Esophagus muscularis mucosa (tissue), 4 donors: ENCODE measurements at places on chromosomes 2 and 18.

- no peak for DNase-seq
Observed at GRCh38 chr2:226643030-226643945, 156.3 kb downstream of the IRS1 start.

- no peak for DNase-seq
Observed at GRCh38 chr2:45570671-45571334, 40.3 kb downstream of the SRBD1 start.

- DNase-seq, result no peak
Observed at GRCh38 chr2:36165132-36165531, 190.4 kb upstream of the CRIM1 start.

DNA sequence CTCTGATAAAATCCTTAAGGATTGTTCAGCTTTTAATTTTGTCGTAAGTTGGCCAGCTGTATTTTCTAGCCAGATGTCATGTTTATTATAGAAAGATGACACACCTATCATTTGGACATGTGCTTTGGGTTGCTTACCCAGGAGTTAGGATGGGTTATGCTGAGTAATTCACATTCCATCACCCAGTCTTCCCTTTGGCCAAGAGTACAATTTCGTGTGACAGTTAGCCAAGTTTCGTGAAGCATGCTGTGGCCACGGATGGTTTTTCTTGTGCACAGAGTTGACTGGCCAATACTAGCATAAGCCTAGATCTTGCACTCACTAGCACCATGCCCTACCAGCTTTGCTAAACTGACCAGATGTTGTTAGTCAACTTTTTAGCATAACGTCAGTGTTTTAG is 5.8 kb downstream of the MAPRE3 start:
- no peak for DNase-seq

GRCh38 chr18:37385846-37386778 is 179.5 kb downstream of the CELF4 start:
- no peak for DNase-seq

DNA sequence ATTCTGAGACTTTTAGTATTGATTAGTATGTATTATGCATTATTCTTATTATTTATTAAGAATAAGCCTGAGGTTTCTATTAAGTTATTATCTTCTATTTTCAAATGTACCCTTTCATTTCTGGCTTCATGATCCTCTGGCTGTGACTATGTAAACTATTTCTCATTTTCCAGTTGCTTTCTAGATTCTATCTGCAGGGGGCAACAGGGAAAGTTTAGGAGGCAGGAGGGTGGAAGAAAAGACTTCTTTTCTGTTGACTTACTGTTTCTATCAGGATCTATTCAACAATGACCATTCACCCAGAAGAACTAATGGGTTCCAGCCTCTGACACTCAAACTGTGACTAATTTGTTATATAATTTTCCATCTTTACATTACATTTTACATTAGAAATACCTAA is 653.4 kb upstream of the FSHR start:
- DNase-seq, result no peak

- no peak for DNase-seq
Observed at GRCh38 chr2:221270806-221271205, 301.3 kb downstream of the EPHA4 start.

- DNase-seq, result no peak
Observed at GRCh38 chr2:241773511-241774418, 2.9 kb upstream of the GAL3ST2 start.

DNA sequence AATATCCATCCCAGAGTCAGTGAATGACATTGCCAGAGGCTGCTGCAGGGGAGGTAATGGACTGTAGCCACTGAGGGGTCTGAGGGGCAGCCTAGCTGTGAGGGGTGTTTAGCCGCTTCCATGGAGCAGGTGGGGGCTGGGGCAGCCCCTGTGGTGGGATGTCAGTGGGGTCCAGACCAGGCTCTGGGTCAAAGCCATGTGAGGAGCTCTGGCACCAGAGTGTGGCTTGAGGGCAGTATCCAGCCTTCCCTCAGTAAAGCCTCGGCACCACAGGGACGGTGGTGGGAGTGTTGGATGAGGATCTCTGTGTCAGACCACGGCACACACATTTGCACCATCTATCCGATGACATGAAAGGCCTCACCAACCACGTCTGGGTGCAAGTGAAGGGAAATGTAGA is 85.0 kb downstream of the INHBB start:
- no peak for DNase-seq

- DNase-seq, result no peak
Observed at GRCh38 chr2:81250270-81250669, 945.7 kb upstream of the LRRTM1 start.

GRCh38 chr2:66084948-66085590 is 349.9 kb upstream of the MEIS1 start:
- DNase-seq, result no peak
